ENCODE measurements at places on chromosomes 1 and 21.
A peak's percentile ranks its signal among the peaks of the same experiment; 100 is the strongest.

- DNase-seq = no peak
Measured at GRCh38 chr1:230863449-230863848, 4.9 kb downstream of the C1orf198 start.

DNA sequence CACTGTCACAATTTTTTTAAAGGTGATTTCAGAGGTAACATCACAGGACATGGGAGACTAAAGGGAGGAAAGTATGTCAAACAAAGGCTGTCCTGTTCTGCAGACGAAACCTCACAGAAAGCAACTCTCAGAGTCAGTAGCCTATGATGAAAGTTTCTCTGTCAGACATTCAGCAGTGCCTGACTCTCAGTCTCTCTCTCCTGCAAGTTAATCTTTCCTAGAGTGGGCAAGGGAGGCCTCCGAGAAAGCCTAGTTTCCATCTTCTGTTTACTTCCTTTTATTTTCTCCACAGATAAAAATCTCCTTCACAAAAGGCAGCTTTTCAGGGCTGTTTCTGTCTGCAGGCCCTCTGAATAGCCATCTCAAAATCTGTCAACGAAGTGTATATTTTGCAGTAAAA lies 24.9 kb upstream of the FMO2 start:
- DNase-seq = no peak

DNA sequence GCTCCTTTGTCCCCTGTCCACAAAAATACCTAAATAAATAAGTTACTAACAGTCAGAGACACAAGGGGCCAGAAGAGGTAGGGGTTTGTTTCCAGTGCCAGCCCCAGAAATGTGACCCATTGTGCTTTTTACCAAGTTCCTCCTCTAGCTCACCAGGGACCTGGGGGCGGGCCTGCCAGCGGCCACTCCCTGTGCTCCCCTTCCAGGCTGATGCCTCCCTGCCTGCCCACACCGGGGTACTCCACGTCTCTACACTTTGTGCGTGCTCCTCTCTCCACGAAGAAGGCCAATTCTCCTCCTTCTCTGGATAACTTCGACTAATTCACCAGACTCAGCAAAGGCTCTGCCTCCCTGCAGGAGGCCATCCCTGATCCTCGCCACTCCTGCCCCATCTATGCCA lies 72.1 kb downstream of the BCAR3 start:
- no peak for DNase-seq

DNA sequence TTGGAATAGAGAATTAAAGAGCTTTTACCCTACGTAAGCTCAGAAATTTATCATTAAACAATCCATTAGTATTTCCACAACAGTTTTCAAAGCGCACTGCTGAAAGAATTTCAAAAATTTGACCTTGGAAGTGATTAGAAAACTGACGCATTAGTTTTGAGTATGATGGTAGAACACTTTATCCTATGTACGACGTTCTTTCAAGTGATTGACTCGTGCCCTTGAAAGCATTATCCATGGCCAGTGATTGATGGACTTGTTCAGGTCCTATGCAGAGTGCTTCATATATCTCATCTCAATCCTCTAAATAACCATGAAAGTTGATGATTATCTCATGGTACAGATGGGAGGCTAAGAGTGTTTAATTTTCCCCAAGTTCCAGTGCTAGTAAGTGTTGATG lies 697.2 kb downstream of the USP25 start:
- DNase-seq = no peak

- DNase-seq = no peak
Measured at GRCh38 chr21:26560612-26561011, 12.5 kb downstream of the CYYR1 start.

DNA sequence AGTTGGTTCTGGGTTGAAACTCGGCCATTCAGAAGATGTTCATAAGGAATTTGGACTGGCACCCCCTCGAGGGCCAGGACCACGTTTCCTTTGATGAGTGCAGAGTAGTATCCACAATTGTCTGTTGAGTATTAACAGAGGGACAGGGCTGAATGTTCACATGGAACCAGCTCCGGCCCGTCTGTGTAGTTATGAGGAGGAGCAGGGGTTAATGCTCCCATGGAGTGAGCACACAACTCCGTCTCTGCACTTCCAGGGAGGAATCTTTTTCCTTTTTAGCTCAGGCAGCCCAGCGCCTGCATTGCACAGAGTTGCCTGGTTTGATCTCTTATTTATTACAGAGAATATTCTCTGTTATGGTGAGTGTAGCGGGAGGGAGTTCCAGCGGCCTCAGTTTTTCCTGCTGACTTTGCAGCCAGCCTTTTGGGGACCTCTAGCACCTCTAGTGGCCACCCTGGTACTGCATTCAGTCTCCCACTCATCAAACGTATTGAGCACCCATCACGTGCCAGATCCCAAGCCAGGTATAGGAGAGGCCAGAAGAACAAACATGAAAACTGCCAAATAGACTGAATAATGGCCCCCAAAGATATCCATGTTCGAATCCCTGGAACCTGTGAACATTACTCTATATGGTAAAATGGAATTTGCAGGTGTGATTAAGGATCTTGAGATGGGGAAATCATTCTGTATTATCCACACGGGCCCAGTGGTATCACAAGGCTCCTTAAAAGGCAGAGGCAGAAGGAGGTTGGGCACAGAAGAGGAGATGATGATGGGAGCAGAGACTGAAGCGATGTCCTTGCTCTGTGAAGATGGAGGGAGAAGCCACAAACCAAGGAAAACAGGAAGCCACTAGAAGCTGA lies 167.7 kb upstream of the CSF3R start:
- peak; percentile 25 for DNase-seq

GRCh38 chr1:43073490-43074230 lies 98.4 kb downstream of the EBNA1BP2 start:
- peak; percentile 66 for DNase-seq

GRCh38 chr1:84803604-84804003 lies 89.4 kb downstream of the LPAR3 start:
- DNase-seq = no peak

DNA sequence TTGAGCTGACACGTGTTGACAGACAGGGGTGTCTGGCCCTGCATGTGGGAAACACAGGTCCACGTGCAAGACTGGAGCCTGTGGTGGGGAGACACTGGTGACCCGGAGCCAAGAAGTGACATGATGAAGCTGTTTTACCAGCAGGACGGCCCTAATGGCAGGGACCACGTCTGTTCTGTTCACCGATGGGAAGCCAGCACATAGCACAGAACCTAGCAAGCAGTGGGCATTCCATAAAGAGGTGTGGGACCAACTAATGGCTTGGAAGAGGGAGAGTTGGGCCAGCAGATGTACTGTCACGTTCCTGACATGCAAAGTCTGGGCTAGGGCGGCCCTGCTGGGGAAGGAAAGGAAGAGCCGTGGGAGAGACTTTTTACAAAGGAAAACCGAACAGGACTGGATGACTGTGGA lies 15.3 kb downstream of the NAV1 start:
- no peak for DNase-seq

GRCh38 chr1:15684042-15684461 lies at the start of gene PLEKHM2:
TSS of gene PLEKHM2 (plus strand) at chr1:15684320. CDS start at chr1:15684559, 239 bp downstream.
- no peak for DNase-seq

DNA sequence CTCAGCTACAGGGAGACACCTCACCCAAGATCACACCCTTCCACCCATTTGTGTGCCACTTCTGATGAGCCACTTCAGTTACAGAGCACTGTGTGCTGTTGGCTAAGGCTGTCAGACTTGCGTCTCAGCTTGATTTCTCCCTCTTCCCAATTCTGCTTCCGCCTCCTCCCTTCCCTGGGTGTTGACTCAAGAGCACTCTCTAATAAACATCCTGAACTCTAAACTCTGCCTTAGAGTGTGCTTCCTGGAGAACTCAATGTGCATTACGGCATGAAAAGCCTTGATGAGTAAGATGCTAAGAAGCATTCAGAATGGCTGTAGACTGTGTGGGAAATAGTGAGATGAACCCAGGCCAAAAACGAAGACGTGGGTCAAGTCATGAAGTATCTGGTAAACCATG lies 54.9 kb upstream of the S1PR1 start:
- DNase-seq = no peak

GRCh38 chr1:238951809-238952208 lies 434.6 kb upstream of the CHRM3 start:
- DNase-seq = no peak

DNA sequence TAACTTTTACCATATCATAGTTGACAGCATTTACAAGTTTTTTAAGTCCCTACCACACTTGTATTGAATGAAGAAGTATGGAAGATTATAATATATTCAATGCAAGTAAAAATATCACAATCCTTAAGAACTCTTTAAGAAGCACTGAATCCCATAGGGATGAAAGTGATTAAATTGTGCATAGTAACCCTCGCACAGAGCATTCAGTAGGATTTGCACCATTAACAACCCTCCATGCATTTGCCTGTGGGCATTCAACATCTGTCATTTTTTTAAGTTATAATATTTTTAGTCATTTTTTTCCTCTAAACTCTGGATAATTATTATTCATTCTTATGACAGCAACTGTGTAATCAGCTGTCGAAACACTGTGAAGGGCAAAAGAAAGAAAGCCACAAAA lies 10.1 kb downstream of the SELE start:
- DNase-seq = no peak

DNA sequence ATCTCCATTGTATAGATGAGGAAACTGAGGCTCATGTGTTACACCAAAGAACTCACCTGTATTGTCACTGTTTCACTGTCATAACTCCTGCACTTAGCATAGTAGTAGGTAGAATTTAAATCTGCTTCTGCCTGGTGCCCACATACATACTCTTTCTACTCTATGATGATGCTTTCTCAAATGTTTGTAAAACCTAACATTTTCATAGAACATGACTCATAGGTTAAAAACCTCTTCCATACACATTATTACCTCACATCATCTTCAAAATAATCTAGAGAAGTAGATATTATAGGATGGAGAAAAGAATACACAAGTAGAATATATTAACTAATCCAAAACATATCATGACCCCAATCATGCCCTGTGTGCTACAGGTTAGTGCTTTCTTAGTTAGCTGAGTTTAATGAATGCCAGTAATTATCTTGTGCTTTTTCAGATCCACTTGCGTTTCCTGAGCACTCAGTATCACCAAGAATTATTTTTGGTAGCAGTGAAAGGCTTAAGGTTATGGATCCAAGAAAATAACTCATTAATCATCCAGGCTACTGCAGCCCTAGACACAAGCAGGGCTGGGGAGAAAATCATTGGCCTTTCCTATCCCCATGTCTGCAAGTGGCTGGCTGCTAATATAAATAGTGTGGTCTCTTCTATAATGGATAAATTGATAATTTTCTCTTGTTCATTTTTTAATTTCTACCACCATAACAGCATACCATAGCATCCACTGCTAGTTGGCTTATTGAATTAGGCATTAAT lies 156.9 kb downstream of the LRRC40 start:
- DNase-seq = no peak

DNA sequence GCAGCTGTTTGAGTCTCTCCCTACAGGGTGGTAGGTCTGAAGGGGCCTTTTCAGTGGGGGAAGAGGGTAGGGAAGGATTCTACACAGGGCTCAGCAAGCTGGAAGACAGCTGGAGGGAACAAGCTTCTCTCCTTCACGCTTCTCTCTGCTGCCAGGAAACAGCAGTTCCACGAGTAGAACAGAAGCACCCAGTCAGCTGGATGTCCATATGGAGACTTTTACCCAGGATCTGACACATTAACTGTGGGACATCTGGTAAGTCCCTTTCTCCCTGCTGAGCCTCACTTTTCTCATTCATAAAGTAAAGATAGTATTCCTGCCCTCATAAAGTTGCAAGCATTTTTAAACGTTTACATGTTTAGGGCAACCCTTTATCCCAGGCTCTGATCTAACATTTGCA lies 280.3 kb downstream of the OMA1 start:
- DNase-seq = no peak

DNA sequence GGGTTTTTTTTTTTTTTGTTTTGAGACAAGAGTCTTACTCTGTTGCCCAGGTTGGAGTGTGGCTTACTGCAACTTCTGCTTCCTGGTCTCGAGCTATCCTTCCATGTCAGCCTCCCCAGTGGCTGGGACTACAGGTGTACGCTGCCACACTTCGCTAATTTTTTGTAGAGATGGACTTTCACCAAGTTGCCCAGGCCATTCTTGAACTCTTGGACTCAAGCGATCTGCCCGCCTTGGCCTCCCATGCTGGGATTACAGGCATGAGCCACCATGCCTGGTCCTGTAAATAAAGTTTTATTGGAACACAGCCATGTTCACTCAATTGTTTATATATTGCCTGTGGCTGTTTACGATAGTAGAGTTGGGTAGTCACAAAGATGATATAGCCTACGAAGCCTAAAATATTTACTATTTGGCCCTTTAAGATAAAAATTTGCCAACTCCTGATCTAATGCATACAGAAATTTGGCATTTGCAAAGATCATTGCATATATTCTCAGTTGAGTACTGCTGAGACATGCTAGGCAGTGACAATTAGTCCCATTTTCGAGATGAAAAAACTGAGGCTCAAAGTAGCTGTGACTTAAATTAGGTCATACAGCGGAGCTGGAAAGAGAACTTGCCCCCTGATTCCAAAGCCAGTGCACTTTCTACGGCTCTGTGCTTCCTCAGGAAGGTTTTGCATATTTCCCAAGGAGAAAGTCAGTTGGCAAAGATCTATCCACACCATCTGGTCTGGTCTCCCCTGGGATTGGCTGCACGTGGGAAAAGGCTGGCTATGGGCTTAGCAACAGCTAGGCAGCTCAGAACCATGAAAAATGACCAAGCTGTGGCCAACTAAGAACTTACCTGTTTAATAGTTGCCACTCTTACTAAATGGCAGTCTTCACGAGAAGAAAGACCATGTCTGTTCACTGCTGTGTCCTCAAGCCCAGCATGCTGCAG lies 19.4 kb downstream of the MECR start:
- DNase-seq = no peak

- DNase-seq = no peak
Measured at GRCh38 chr1:3014050-3014440, 7.2 kb upstream of the ACTRT2 start.

GRCh38 chr1:51487628-51488027 lies 31.4 kb downstream of the EPS15 start:
- DNase-seq = no peak

DNA sequence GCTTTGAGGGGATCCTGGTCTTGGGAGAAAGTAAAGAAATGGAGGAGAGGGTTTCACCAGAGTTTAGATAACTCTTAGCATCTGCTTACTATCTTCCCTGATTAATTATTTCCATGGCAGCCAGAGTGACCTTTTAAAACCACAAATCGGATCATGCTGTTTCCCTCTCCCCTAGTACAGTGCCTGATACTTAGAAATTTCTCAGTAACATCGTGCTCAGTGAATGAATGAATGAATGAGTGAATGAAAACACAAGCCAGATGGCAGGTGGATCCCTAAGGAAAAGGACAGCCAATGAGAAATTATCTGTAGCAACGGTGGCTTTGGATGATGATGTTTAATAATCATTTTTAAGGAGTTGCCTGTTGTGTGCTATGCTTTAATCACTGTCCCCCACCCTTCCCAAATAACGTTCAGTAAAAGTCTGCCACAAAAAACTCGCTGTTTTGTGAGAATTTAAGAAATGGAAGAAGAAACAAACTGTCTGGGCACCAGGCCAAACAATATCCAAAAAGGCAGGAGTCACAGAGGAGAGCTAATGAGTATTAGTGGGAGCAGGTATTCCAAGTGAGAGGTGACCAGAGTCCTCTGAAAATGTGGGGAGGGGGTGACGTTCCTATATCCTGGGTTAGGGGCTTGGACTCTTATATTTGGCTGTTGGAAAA lies 737 bp upstream of the SMAP2 start:
- no peak for DNase-seq

All from SW 1271 (cell line).